Activated CD4-positive, alpha-beta T cell treated with anti-CD3 and anti-CD28 coated beads for 36 hours (primary cell): ENCODE measurements at places on chromosomes 12 and 14. TPM values are rescaled to one million over a fixed set of nuclear protein-coding genes. Genes with fewer than 3 reads are reported as not detected.

The SMCO2 gene
- total RNA-seq = 0.23 TPM

The DDHD1 gene
- 36.2 TPM for total RNA-seq

The IL26 gene
- total RNA-seq = 0.56 TPM

The DENND5B gene
- total RNA-seq = 0.32 TPM

The IRF9 gene
- total RNA-seq = 172 TPM

The CFAP54 gene
- 0.44 TPM for total RNA-seq

The NRDE2 gene
- total RNA-seq = 22.8 TPM

The ACVR1B gene
- 10.1 TPM for total RNA-seq

The LPAR5 gene
- 3.5 TPM for total RNA-seq

The SLC22A17 gene
- total RNA-seq = 5.3 TPM

The MANSC4 gene
- total RNA-seq = not detected
